ENCODE measurements at places on chromosomes 1 and 21.

DNA sequence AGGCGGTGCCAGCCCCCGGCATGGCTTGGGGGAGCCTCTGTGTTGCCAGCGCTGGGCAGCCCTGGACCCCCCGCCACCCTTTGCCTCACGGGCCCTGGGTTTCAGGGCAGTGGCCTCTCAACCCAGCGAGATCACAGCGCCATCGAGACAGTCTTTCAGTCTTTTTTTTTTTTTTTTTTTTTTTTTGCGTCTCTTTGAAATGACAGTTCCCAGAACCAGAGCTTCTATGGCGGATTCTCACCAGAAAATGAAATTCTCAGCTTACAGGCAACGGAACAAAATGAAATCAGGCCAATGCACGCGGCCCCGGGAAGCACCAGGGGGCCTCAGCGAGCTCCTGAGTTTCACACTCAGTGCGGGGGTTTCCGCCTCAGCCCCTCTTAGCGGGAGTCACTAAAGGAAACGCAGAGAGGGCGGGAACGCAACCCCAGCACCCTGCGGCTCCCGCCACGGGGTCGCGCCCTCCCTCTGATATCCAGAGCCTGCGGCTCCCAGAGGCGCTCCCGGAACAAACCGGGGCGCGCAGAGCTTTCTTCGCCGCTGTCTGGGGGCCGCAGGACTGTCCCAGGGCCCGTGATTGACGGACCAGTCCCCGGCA lies 8.0 kb upstream of the COL6A1 start:
- peak; percentile 48 for DNase-seq

- no peak for DNase-seq
These were observed 35.3 kb downstream of the BEND5 start for GRCh38 chr1:48741380-48741779.

GRCh38 chr1:37630426-37631028 lies 4.2 kb downstream of the RSPO1 start:
- DNase-seq = no peak

- no peak for DNase-seq
These were observed 8.3 kb downstream of the SUSD4 start for GRCh38 chr1:223355699-223356098.

GRCh38 chr1:168469690-168470089 lies 74.1 kb downstream of the XCL2 start:
- DNase-seq = no peak

- DNase-seq = no peak
These were observed 4.4 kb downstream of the DVL1 start for GRCh38 chr1:1344655-1345361.

DNA sequence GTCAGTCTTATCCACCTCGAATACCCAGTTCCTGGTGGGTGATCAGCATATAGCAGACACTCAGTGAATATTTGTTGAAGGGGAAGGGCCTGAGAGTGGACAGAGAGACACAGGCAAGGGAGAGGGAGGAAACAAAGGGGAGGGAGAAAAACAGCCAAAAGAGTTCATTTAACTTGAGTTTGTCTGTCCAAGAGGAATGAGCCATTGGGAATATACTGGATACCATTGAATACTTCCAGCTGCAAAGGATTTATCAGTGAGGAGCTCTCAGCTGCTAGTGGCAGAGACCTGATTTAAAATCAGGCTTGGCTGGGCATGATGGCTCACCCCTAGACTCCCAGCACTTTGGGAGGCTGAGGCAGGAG lies 11.5 kb upstream of the BGLAP start:
- no peak for DNase-seq

DNA sequence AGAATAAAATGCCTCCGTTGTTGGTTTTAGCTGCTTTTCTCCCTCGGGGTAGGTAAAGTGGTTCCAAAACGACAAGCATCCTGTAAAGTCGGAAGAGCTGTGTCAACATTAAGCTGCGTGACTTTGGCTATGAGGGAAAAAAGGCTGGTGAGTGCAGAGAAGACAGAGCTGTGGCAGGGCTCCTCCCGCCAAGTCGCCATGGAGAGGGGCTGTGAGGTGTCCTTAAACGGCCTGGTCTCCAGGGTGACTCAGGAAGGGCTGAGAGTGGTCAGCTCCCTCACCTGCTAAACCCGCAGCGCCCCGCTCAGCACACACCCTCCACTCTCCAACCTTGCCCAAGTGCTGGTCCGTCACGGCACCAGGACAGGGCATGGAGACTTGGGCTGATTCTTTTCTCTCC lies 91.6 kb upstream of the SAMD11 start:
- DNase-seq = no peak

DNA sequence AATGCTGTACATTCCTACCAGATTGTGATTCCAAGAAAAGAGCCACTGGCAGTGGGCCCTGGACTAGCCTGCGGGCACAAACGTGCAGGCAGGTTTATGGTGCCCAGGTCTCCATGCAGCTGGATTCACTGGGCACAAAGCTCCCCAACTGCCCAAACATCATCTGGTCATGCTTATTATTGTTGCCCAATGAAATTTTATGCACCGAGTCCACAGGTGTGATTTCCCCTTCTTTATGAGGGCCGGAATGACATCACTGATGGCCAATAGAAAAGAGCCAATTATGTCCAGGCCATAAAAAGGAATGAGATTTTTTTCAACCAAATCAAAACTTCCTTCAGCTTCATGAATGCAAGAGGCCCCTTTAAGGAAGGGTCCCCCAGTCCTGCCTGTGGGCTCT lies 66.2 kb downstream of the ERI3 start:
- DNase-seq = no peak

DNA sequence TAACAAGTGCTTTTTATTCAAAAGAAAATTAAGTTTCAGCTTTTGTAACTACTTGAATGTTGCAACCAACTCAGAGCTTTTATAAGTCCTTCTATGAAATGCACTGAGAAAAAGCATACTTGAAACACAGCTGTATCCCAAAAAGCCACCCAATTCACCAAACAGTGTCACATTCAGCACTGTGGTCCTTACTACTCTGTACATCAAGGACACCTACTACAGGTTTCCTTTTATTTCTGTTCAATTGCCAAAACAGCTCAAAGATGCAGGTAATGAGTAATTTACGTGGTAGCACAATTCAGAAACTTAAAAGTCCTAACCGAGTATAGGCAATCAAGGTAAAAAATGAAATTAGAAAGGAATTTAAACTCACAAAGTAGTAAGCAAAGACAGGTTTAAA lies 2.5 kb downstream of the EIF4G3 start:
- DNase-seq = no peak

DNA sequence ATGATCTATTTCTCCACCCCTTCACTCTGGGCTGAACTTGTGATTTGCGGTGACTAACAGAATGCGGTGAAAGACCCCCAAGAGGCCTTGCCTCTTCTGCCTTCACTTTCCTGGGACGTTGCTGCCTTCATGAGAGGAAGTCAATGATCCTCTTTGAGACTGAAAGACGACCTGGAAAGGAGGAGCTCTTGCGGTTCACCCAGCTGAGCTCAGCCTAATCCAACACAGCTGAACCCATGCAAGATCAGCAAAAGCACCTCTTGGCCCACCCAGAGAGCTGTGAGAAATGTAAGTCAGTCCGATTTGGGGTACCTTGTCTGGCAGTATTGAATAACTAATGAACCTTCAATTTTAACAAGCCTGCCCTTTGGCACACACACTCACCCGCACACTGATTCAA lies 767.4 kb upstream of the TPTE start:
- DNase-seq = no peak

- DNase-seq = no peak
These were observed 16.5 kb upstream of the KLHDC8A start for GRCh38 chr1:205373022-205373797.

GRCh38 chr1:14682941-14683621 lies 84.6 kb downstream of the KAZN start:
- DNase-seq = no peak

- no peak for DNase-seq
These were observed 847 bp downstream of the SELENON start for GRCh38 chr1:25800703-25801377.

GRCh38 chr1:151135433-151136385 lies 10.7 kb downstream of the SEMA6C start:
- DNase-seq = no peak

DNA sequence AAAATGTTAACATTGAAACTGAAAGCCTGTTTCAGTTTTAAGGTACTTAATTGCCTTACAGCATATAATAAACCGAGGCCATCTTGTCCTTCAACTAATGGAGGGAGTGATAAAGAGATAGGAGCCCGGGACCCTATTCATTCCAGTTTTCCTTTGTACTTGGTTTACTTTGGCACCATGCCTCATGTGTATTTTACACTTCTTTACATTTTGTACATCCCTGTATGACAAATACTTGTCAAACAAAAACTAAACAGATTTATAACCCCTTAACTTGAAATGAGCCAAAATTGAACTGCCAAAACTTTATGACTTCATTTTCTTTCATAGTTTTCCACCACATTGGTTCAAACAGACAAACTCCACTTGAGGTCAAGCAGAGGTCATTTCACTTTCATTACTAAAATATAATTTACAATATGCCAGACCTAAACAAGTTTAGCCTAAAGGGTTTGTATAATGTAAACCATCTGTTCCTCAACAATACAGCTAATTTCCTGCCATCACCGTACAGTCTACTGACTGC lies 30.9 kb upstream of the UBE2U start:
- no peak for DNase-seq

GRCh38 chr1:186093437-186093836 lies 281.6 kb downstream of the TPR start:
- no peak for DNase-seq

DNA sequence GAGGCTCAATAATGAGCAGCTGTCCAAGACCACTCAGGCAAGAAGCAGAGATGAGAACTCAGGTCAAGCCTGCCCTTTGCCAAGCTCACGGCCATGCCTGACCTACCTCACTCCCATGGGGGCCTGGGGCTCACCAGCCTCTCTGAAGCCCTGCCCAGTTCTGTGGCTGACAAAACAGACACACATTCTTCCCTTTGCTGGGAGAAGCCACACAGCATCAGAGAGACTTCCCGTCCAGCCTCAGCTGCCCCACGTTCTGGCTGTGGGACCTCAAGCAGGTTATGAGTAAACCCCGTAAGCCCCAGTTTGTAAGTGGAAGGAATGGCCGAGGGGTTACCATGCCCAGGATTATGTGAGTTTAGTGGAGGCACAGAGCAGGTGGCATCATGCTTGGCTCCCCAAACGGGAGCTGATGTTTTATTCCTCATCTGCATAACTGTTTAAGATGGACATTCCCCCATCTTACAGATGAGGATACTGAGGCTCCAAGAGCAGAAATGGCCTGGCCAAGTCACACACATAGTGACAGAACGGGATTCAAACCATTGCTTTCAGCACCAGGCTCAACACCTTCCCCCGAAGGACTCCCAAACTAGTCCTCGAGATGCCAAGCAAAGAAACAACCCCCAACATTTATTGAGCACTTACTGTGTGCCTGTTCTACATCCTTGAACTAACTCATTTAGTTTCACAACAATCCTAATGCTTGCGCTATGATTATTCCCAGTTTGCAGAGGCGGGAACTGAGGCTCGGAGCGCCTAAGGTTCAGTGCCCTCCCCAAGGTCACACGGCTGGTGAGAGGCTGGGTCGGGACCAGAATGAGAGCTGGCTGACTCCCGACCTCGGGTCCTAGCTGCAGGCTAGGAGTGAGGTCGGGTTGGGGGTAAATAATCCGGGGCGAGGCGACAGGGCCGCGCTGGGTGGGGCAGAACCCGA lies 49.1 kb upstream of the LAPTM5 start:
- no peak for DNase-seq

- no peak for DNase-seq
These were observed 13.2 kb downstream of the RC3H1 start for GRCh38 chr1:174008979-174009378.

DNA sequence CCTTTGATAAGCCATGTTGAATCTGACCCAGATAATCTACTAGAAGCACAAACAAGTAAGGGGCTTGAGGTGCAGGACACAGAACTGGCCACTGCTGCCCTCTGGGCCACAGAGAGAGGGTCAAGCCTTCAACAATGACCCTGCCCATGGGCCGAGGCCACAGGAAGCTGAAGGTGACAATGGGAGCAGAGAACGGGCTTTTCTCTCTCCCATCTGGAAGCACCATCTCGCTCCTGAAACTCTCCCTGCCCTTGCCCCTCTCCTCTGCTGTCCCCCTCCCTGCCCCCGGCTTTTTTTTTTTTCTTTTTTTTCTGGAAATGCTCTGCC lies 133.1 kb upstream of the DUSP10 start:
- no peak for DNase-seq

DNA sequence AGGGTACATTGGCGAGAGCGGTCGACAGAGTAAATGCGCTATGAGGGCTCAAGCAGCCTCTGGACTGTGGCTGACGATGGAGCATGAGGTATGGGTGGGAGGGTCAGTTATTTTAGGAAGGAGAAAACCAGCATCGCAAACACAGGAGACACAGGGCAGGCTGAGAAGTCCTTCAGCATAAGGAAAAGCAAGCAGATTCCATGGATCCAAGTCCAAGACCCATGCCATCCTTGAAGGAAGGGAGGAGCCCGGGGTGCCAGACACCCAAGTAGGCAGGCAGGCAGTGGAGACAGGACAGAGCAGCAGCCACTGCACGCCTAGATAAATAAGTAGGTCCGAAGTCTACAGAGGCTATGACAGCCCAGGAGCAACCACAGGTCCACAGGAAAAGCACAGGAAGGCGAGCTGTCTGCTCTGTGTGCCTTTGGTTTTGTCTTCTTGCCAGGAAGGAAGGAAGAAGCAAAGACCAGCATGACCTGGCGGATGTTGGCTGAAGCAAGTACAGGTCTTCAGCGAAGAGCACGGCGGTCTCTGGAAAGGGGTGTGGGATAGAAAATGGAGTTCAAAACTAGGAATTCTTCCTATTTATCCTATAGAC lies 76.4 kb upstream of the SLC45A1 start:
- DNase-seq = no peak

DNA sequence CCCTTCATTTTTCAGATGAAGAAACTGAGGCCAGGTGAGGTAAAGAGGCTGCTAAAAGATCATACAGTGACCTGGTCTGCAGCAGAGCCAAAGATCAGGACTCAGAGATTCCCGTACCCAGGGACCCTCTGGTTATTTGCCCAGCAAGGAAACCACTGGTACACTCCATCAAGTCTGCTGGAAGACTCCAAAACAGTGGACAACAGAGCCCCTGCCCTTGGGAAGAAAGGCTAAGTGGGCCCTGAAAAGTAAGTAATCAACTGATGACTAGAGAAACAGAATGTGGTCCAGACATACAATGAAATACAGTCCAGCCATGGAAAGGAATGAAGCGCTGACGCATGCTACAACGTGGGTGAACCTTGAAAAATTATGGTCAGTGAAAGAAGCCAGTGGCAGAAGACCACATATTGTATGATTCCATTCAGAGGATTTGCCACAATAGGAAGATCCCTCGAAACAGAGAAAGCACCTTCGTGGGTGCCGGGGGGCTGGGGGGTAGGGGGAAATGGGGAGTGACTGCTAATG lies 106.4 kb downstream of the ETS2 start:
- no peak for DNase-seq

DNA sequence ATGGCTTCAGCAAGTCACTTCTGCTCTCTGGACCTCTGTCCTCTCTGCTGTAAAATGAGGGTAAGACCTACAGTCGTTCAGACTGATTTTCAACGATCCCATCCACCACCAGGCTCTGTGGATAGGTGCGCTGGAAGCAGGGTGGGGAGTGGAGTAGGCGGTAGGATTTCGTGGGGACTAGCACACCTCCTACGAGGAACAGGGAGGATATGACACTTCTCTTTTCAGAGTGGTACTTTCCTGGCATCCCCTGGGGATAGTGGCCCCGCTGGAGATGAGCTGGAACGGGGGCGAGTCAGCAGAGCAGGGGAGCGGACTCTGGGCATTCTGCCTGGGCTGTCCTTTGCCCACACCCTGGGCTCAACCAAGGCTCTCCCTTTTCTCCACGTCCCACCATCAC lies 17.7 kb downstream of the ETNK2 start:
- DNase-seq = no peak

GRCh38 chr21:41189150-41189745 lies 21.3 kb downstream of the BACE2 start:
- DNase-seq = no peak

GRCh38 chr1:180256341-180257027 lies 26.4 kb downstream of the LHX4 start:
- DNase-seq = no peak
